ENCODE measurements at places on chromosomes 7 and 10.

GRCh38 chr7:99737726-99738125 is 2.7 kb upstream of the CYP3A7 start:
- DNase-seq = no peak

DNA sequence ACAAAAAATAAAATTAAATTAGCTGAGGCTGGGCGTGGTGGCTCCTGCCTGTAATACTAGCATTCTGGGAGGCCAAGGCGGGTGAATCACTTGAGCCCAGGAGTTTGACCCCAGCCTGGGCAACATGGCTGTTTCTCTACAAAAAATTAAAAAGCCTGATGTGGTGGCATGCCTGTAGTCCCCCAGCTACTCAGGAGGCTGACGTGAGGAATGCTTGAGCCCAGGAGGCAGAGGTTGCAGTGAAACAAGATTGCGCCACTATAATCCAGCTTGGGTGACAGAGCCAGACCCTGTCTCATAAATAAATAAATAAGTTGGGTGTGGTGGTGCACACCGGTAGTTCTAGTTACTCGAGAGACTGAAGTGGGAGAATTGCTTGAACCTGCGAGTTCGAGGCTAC is 65.1 kb downstream of the GNA12 start:
- DNase-seq = no peak

DNA sequence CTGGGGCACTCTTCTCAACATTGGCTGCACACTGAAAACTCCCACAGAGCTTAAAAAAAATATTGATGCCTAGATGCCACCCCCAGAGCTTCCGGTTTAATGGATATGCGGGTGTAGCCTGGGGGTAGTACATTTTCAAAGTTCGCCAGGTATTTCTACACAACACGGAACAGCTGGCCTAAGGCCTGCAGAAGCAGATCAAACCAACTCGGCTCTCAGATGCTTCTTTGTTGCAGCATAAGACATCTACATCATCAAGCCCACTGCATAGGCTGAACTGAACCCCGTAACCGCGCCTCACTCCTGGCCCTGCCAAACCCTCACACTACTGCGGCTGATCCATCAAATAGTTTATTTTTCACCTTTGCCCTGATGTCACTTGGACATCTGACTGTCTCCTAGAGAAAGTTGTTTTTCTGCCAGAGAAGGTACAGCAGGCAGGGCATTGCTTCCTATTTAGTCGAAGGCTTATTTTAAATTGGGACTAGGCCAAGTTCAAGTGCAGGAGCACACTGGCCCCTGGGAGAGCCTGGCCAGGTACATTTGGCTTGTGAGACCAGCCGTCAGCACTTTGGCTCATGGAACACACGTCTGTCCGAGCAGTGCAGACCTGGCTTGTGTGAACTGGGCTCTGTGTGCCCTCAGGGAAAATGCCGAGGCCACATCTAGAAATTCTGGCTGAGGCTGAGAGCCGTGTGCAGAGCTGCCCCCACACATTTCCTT is 113.3 kb downstream of the TACC2 start:
- DNase-seq = no peak

DNA sequence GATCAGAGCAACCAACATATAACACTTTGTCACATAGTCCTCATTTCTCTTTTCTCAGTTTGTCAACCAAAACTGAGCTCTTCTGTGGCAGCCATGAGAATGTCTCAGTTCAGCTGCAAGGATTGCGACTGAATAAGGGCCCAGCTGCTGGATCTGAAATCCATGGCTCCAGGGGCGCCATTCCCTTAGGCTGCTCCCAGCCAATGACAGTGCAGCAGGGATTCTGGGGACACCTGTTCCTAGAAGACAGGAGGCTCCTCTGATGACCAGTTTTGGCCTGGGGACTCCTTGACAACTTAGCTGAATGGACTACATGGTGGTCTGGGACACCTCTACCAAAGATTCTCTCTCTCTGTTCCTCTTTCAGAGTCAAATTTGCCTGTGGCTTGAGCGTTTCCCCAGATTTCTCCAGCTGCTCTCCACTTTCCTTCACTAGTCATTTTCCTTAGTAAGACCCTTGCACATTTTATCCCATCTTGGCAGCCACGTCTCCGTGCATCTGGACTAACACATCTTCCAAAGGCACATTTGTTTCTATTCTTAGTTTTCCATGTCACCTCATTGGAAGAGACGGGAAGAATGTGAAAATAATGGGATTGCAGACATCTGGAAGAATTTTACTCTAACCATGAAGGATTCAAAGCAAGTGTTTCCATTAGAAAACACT is 28.1 kb upstream of the KIF5B start:
- no peak for DNase-seq

DNA sequence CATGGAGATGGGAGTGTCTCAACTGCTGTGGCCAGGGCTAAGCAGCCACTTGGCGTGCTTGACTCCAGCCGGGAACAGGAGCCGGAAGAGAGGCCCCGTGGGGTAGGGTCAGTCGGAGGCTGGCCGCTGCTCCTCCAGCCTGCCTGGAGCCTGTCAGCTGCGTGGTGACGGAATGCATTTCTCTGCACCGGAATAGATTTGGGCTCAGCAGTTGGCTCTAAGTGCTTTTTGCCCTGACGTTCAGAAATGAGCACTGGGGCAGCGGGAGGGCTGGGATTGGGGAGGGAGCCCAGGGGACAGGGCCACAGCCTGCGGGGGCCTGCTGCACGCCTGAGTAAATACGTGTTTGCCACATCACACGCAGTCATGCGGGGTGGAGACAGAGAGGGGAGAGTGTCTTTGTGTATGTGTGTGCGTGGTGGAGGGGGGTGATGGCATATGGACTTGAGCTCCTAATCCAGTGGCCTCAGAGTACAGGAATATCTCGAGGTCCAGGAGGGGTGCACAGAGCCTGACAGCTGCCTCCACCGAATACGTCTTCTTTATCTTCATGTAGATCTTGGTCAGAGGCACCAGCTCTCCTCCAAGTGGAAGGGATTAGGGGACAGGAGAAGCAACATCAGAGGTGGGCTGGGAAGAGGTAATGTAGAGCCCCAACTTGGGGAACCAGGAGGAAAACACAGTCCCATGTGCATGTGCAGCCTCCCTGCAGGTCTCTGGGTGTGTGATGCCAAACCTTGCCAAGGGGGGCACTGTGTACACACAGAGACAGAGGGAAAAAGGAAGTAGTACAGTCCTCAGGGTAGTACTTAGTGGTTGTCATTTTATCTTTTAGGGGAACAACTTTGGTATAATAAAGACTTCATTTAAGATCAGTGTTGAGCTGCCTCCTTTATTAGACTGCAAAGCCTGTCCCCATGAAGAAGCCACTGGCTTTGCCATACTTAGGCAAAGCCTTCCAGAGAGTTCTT is 151.4 kb downstream of the CDH23 start:
- no peak for DNase-seq

- DNase-seq = no peak
Observed at GRCh38 chr7:84946549-84946948, 240.3 kb downstream of the SEMA3D start.

GRCh38 chr7:132276976-132277725 is 299.1 kb downstream of the PLXNA4 start:
- no peak for DNase-seq

DNA sequence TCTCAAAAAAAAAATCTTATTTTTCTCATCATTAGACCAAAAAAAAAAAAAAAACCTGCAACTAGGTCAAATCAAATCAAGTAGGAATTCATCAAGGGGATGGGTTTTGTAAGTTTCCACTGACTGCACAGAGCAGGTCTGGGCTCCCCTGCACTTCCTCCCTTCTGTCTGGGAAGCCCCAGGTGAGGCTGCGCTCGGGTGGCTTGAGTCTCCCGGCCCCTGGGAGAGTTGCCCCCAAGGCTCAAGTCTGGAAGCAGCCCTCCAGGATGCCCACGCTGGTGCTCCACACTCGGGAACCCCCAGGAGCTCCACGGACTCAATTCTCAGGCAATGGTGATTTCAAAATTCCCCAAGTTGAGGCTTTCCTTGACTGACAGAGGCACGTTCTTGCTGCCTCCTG is 41.7 kb upstream of the RBM33 start:
- DNase-seq = no peak

- DNase-seq = peak; percentile 40
Observed at GRCh38 chr10:89426230-89426868, 12.0 kb downstream of the IFIT5 start.

DNA sequence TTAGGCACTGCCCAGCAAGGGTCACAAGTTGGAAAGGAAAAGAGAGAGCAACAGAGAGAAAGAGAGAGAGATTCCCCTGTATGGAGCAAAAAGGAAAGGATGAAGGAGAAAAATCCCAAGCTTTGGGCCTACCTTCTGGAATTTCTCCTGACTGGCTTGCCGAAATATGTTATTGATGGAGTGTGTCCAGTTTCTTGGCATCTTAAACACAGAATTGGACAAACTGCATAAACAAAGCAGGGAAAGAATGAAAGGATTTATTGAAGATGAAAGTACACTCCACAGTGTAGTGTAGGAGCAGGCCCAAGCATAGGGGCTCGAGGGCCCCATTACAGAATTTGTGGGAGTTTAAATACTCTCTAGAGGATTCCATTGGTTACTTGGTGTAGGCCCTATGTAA is 627.8 kb upstream of the CNTNAP2 start:
- no peak for DNase-seq

DNA sequence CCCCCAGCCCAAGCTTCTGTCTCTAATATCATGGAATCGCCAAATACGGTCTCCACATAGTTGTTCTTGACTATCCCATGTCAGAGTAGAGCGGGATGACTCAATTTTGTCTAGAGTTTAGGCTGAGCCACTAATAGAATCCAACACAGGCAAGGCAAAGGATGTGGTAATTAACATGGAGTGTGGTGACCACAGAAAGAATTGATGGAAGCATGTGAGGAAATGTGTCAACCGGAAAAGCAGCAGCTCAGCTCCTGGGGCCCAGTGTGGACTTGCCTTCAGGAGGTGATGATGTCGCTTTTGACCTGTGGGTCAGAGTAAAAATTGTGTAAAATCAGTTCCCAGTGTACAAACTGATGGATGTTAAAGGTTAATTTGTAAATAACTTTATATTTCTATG is 139.3 kb upstream of the KLF6 start:
- peak; percentile 63 for DNase-seq

DNA sequence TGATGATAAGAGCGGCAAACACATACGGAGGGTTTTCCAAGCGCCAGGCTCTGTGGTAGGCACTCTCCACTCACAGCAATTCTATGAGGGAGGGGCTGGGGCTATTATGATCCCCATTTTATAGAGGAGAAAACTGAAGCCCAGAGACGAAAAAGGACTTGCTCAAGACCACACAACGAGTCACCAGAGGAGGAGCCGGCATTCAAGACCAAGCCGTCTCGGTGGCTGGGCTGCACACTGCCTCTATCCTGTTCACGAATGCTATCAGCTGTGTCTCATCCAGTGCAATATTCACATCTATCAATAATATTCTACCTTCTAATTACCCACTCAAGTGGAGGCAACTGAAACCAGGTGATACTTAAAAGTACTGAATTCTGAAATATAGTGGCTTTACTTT is 67.8 kb upstream of the NMT2 start:
- DNase-seq = no peak

DNA sequence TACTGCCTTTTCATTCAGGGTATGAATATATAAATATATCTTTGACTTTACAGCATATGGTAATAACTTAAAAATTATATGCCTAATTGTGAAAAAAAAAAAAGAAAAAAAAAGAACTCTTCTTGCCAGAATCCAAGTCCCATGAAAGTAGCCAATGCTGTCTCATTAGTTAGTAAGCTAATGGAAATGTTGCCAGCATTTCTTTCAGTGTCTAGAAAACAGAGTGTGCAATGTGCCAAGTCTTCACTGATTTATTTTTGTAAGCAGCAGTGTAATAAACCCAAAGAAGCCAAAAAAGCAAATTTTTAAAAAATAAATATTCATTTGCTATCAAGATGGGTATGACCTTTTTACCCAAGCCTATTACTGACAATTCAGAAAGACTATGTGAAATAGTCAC is 31.1 kb upstream of the LRRN3 start:
- no peak for DNase-seq

DNA sequence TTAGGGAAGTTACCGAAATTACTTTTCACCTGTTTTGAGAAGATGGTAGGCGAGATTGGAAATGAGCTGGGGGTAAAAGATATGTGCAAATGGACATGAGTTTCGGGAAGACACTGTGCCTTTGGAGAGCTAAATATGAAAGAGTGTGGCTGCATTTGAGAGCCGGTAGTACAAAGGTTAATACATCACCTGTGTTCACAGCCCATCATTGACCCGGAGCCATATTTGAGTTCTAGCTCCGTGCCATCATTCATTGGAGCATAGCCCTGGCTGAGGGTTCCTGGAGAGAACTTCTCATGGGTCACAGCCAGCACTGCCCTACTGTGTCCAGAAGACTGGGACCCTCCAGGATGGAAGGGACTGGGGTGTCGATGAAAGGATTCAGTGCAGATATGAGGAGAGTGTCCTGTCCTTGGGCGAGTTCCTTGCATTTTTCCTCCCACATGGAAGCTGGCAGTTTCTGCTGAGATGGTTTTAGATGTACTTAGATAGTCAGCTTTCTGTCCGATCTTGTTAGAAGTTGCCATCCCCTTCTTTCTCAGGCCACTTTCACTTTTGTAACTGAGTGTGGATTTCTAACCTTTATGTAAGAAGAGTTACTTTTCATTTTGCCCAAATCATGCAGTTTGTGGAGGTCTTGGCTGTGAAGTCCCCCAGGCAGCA is 138.8 kb downstream of the JCAD start:
- DNase-seq = no peak

GRCh38 chr7:142434666-142435167 is 176.9 kb upstream of the PRSS58 start:
- DNase-seq = no peak

DNA sequence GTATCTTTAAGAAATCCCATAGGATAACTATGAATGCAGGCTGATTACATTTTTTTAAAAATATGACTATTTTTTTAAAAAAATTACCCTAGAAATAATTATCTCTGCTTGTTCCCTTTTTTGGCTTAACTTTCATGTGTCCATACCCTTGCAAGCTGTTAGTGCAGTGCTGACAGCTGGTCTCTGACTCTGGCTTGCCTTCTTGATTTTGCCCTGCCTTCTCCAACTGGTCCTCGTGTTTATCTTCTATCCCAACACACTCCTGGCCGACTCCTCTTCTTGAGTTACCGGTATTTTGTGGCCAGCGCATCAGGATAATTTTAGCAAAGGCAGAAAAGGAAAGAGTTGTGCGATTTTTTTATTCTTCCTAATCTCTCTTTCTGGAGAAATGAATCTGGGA is 111.7 kb upstream of the STARD3NL start:
- DNase-seq = no peak

GRCh38 chr7:613442-614140 is 93.9 kb upstream of the PDGFA start:
- DNase-seq = no peak

DNA sequence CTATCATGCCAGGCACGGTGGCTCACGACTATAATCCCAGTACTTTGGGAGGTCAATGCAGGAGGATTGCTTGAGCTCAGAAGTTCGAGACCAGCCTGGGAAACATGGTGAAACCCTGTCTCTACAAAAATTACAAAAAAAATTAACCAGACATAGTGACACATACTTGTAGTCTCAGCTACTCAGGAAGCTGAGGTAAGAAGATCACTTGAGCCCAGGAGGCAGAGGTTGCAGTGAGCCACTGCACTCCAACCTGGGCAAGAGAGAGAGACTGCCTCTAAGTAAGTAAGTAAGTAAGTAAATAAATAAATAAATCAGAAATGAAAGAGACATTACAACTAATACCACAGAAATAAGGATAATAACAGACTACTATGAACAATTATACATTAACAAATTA is 36.2 kb downstream of the PDLIM1 start:
- no peak for DNase-seq

GRCh38 chr10:60426425-60426824 is 36.8 kb upstream of the ANK3 start:
- DNase-seq = peak; percentile 79

Measured in HS-5 (cell line).